Stimulated activated CD8-positive, alpha-beta memory T cell treated with anti-CD3 and anti-CD28 coated beads, Interleukin-2, amount 100 ng/mL, for 48 hours (primary cell): ENCODE measurements at places on chromosomes 16 and 17.

DNA sequence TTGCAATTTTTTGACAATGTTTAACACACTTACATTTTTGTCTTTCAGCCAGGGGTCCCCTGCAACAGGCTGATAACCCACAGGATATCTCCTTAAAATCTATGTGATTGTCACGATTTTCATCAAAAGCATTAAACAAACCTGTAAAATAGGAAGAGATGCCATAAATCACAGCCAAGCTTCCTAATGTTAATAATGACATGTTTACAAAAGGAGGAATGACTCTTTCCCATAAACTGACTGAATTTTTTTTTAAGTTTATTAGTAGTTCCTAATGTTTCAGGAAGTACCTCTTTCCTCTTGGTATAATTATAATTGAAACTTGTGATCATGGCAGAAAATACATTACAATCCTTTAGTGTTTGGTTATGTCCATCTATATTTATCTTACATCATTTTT is 119.6 kb downstream of the CA4 start:
- DNase-seq, result no peak

DNA sequence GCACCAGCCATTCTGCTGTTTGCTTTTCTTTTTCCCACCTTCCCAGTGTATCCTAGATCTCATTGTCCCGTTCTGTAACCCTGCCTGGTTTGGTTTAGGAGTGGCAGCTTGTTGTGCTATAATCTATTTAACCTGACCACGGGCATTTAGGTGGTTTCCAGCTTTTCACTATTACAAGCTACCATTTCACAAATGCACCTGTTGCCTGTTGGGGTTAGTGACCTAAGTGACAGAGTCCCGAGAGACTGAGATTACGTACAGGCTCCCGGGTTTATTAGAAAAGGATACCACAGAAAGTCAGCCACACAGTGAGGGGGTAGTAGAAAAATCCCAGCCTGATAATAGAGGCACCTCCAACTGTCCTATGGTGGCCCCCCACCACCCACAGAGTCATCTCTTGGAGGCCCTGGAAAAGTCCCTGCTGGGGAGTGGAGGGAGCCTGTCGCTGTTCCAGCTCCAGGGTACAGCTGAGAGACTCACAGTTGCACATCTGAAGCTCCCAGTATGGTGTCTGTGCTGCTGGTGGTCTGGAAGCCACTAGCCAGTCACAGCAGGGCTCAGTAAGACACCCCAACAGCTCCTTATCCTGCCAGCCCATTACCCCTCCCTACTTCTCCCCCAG is 21.2 kb downstream of the CLEC16A start:
- DNase-seq, result no peak

DNA sequence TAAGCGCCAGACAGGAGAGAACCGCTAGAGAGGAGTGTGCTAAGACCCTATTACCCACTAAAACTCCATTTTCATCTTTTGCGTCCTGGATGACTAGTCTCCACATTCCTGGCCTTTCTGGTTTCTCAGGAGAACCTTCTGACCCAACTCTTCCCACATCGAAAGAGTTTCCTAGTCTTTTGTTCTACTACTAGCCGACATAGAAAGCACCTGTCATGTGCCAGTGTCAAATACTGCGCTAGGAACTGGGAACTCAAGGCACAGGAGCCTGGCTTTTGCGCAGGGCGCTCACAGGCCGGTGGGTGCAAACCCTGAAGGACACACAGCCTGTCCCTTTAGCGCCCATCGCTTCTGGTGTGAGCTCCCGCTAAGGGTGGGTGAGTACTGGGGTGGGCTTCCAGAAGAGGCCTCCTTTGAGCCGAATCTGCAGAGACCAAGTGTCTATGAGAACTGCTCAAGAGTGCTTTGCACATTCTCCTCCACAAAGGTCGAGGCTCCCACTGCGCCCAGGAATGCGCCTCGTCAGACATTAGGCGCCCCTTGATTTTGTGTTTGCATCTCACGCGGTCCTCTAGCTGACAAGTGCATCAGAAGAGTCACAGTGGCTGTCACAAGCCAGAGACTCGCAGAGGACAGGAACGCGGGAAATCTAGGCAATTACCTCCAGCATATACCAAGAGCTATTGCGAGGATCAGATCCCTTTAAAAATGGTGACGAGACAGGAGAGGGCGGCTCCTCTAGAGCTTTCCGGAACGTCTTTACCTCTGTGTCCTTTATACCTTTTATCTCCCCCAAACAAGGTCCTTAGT is 2.0 kb upstream of the PSMB3 start:
- no peak for DNase-seq

- no peak for DNase-seq
These were observed 127.8 kb downstream of the CDH8 start for GRCh38 chr16:61908426-61908825.

GRCh38 chr16:66904428-66904845 is 14.2 kb downstream of the CDH16 start:
- DNase-seq, result no peak

GRCh38 chr17:50922107-50922506 is 56.0 kb upstream of the TOB1 start:
- DNase-seq, result no peak

DNA sequence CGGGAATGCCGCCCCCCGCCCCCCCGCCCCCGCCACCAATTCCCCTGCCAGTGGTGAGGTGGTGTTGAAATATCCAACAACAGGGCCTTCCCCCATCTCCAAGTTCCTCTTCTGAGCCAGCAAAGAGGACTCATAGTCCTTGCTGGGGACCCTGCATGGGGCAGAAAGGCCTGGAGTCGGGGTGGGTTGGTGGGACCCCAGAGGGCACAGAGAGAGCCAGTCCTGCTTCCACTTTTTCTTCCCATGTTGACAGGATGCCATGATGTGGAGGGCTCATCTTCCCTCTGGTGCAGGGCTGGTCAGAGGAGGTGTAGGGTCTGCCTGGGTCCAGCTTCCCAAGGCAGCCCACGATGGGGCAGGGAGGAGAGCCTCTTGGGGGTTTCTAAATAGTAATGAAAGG is 49.0 kb upstream of the PIK3R6 start:
- DNase-seq, result no peak

- DNase-seq, result no peak
These were observed 221.2 kb downstream of the CDH13 start for GRCh38 chr16:82848013-82848412.

DNA sequence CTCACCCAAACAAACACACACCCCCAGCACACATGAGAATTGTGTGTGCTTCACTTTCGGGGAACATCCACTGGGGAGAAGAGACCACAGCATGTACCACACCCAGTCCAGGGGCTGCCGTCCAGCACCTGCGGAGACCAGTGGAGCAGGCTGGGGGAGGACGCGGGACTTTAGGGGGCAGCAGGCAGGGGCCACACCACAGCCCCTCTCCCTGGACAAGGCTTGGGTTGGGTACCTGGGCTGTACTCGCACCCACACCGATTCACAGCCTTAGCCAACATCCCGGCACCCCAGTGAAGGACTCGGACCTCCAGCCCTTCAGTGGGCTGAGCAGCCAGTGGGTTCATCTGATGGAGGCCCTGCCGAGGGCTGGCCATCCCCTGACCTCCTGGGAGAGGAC is 63.3 kb downstream of the RBFOX3 start:
- DNase-seq, result no peak

DNA sequence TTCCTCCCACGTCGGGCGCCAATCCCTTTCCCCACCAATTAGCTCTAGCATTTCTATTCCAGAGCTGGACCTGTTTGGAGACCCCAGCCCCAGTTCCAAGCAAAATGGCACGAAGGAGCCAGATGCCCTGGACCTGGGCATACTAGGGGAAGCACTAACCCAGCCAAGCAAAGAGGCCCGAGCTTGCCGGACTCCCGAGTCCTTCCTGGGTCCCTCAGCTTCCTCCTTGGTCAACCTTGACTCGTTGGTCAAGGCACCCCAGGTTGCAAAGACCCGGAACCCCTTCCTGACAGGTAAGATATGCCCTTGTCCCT is 5.6 kb upstream of the SPATA20 start:
- DNase-seq, result no peak
